ENCODE measurements at places on chromosomes 3 and 15.
A peak's percentile ranks its signal among the peaks of the same experiment; 100 is the strongest.

DNA sequence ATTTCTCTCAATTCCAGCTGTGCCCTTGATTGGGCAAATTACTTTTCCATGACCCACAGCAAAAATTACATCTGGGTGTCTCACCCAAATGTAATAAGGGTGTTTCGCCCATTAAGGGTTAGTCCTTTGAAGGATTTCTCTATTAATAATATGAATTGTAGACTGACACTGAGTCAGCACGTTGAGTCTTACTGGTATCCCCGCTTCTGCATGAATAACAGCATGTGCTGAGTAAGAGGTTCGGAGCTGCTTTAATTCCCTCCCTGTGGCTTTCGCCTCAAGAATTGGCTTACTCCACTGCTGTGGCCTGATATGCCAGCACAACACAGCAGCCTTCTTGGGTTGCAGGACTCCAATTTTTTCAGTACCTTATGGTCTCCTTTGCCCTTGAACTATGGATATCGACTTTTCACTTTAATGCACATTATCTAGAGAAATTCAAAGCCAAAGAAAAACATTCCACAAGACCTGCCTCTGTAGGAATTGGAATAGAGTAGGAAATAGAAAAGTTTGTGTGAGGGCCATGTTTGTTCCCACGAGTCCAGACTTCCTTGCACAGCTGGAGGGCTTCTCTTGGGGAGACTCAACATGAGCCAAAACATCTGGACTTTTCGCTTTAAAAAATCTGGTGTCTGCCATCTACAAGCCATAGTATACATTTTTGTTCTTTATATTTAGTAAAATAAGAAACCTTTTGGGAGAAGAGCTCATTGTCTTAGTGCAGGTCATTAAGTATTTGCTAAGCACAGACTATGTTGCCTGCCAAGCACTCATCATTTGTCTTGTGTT, 20.7 kb upstream of the ERC2 start:
- no peak for DNase-seq

GRCh38 chr3:88003115-88003755, 55.6 kb downstream of the CGGBP1 start:
- peak; percentile 54 for DNase-seq

DNA sequence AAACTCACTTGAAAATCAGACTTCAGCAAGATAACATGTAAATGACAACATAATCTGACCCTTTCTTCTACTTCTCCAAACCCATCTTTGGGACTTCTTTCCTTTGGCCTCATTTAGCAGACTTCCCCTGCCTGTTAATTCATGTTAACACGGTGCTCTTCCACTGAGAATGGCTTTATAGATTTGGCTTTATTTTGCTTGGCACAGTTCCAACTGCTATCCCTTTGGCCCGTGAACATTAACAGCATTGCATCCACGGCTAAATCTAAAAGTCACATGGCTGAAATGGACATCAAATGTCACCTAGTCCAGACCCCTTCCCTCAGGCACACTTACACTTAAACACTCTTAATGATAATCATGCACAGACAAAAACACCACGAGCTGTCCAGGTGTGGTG, 3.8 kb downstream of the ZMAT3 start:
- no peak for DNase-seq

- no peak for DNase-seq
These were observed 47.1 kb downstream of the GOLIM4 start for GRCh38 chr3:168048414-168049330.

- DNase-seq, result no peak
These were observed 130.4 kb downstream of the PCCB start for GRCh38 chr3:136380530-136380929.

DNA sequence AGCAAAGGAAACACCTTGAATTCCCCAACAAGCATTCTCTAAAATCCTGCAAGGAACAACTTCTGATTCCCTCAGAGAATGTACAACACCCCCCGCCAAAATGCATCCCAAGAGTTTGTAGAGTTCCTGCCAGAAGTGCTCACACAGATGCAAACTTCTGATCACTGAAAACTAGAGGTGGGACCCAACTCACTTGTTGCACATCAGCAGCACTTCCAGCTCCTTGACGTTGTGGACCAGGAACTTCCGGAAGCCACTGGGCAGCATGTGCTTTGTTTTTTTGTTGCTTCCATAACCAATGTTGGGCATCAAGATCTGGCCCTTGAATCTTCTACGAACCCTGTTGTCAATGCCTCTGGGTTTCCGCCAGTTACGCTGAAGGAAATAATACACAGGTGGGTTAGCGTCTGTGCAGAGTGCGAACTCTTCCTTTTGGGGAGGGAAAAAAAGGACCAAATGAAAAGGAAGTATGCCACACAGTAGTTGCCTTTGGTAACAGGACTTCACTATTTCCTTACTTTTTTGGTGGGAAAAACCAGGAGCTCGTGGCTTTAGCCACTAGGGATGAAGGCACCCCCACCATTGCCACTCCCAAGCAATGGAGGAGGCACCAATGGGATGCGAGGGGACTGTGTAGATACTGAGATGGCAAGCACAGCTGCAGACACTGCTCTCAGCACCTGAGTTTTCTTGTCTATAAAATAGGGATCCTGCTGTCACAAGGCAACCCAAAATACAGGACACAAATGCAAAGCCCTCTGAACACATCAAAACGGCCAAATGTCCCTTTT, 2.0 kb downstream of the RPL32 start:
- no peak for DNase-seq

- no peak for DNase-seq
These were observed 114.6 kb downstream of the CYP19A1 start for GRCh38 chr15:51223771-51224229.

GRCh38 chr3:33904730-33905129, 106.3 kb downstream of the PDCD6IP start:
- no peak for DNase-seq

GRCh38 chr15:47516558-47516957, 200.7 kb upstream of the SEMA6D start:
- no peak for DNase-seq

GRCh38 chr3:40308725-40309417, 636 bp upstream of the EIF1B start:
- peak; percentile 37 for DNase-seq

- no peak for DNase-seq
These were observed 40.9 kb downstream of the APH1B start for GRCh38 chr15:63318344-63318743.
